Natural killer cell treated with Interleukin-12 subunit alpha and Interleukin-12 subunit beta and Interleukin-15 and Interleukin-18, amount 100 ng/mL, for 72 hours (primary cell): ENCODE measurements at places on chromosomes 2 and 18. TPM values are rescaled to one million over a fixed set of nuclear protein-coding genes. Genes with fewer than 3 reads are reported as not detected.

LIPG gene
- not detected for total RNA-seq

RTP5 gene
- not detected for total RNA-seq

DNA sequence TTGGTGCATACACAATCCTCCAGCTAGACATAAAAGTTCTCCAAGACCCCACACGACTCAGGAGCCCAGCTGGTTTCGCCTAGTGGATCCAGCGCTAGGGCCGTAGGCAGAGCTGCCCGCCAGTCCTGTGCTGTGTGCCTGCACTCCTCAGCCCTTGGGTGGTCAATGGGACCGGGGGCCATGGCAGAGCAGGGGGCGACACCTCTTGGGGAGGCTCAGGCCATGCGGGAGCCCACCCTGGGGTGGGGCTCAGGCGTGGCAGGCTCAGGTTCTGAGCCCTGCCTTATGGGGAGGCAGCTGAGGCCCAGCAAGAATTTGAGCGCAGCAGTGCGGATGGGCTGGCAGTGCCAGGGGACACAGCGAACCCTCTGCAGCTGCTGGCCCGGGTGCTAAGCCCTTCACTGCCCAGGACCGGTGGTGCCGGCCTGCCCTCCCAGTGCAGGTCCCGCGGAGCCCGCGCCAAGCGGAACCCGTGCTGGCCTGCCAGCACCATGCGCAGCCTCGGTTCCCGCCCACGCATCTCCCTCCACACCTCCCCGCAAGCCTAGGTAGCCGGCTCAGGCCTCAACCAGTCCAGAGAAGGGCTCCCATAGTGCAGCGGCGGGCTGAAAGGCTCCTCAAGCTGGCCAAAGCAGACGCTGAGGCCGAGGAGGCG is 1566.6 kb upstream of the SLC39A10 start:
- peak; percentile 58 for DNase-seq

- DNase-seq = no peak
These were observed 29.5 kb downstream of the METTL8 start for GRCh38 chr2:171404261-171404660.

DNA sequence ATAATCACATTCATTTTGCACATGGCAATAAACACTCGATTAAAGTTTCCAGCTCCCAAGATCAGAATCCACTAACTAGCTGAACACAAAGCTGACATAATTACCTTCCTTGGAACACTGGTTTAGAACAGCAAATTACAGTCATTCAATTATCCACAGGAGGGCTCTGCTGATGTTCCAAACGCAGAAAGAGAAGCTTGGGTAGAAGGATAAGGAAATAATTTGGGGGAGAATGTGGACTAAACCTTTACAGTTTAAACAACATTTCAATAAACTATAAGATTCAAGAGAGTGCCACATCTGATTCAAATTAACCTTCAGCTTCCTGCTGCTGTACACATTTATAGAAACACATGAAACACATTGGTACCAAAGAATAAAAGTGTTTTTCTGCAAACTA is 67.8 kb upstream of the ARL4C start:
- DNase-seq = no peak

PPP4R1 gene
- total RNA-seq = 65.5 TPM

- no peak for DNase-seq
These were observed 484.6 kb upstream of the HS6ST1 start for GRCh38 chr2:128803222-128803621.

SLC5A7 gene
- total RNA-seq = not detected

GLI2 gene
- 0.38 TPM for total RNA-seq

- DNase-seq = no peak
These were observed 11.8 kb downstream of the CYRIA start for GRCh38 chr2:16653799-16654198.

MROH2A gene
- total RNA-seq = not detected

GRCh38 chr2:163428187-163428586 is 307.6 kb downstream of the FIGN start:
- no peak for DNase-seq

GRCh38 chr2:18487106-18487913 is 73.1 kb downstream of the RDH14 start:
- DNase-seq = no peak

GRCh38 chr18:195651-196050 is 37.3 kb downstream of the USP14 start:
- DNase-seq = no peak

DNA sequence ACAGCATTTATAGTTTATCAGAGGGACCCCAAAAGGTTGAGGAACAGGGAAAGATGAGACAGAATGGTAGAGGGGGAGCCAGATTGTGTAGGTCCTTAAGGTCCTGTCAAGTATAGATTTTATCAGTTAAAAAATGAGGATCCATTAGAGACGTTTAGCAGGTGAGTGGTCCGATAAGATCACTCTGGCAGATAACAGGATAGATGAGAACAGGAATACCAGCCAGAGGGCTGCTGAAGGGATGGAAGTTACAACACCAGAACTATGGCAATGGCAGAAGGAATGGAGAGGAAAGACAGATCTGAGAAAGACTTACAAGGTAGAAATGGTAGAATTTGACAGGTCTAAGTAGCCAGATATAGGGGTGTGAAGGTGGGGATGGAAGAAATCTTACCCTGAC is 141.7 kb downstream of the CDH20 start:
- DNase-seq = no peak

GRCh38 chr18:79068341-79068936 is 755 bp upstream of the ATP9B start:
- DNase-seq = no peak

GRCh38 chr18:41761333-41762018 is 193.6 kb upstream of the PIK3C3 start:
- DNase-seq = no peak

DNA sequence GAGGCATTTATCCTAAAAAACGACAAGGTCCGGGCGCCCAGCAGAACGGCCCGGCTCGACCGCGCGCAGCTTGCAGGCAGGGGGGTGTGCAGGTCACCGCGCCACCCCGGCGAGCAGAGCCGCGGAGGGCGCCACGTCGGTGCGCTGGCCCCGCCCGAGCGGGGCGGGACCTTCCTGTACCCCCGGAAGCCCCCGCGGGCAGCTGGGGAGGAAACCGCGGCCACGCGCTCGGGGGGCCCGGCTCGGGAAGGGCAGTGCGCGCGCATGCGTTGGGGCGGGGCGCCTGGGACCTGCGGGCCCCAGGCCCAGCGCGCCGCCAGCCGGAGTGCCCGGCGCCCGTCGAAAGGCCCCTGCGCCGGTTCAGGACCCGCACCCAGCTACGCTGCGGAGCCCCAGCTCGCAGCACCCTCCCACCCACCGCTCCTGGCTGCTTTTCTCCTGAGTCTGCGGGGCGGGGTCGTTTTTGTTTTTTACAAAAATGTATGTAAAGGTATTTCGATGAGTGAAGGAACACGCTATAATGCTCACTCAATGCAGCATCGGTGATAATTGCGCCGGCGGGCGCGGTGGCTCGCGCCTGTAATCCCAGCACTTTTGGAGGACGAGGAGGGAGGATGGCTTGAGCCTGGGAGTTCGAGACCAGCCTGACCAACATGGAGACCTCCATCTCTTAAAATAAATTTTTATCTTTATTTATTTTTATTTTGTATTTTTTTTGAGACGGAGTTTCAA is 47.7 kb upstream of the POMC start:
- peak; percentile 94 for DNase-seq

TRIM43 gene
- total RNA-seq = not detected

GRCh38 chr18:6980363-6980762 is 137.2 kb downstream of the LAMA1 start:
- DNase-seq = no peak

DNA sequence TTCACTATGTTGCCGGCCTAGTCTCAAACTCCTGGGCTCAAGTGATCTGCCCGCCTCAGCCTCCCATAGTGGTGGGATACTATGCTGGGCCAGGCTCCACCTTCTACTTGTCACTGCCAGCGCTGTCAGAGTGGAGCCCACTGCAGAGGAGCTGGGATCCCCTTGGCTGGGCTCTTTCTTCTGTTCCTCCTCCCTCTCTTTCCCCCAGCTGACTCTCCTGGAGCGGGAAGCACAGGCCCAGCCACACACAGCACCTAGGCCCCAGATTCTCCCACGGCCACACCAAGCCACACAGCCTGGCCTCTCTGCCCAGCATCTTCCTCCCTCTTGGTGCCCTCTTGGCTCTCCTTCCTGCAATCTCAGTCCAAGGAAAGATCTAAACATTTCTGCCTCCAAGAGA is 3.7 kb upstream of the GAREM2 start:
- DNase-seq = no peak

MC5R gene
- not detected for total RNA-seq

DNA sequence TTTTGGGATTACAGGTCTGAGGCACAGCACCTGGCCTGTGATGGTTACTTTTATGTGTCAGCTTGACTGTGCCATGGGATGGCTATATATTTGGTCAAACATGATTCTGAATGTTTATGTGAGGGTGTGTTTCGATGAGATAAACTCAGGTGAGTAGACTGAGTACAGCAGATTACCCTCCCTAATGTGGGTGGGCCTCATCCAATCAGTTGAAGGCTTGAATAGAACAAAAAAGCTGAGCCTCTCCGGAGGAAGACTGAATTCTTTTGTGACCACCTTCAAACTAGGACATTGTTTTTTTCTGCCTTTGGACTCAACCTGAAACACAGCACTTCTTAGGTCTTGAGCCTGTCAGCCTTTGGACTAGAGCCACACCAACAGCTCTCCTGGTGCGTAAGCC is 49.4 kb upstream of the FIGN start:
- no peak for DNase-seq

SLC38A11 gene
- not detected for total RNA-seq

DNA sequence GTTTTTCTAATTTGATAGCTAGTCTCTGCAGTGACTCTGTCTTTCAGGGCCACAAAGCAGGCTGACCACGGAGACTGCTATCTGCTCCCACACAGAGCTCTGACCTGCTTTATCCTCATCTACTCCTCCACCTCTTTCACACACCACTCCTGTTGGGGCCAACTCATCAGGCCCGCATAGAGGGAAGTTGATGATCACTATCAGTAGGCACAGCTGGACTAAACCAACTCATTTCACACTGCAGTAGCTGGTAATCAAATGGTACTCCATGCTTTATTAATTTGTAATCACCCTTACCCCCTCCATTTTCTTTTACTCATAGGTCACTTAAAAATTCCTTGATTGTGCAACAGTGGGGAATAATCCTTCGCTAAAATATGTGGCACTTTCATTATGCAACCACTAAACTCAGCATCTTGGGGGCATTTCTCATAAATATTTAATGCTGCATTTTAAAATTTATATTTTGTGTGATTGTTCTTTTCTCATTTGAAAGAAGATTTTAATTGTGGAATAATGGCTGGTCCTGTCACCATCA is 249.8 kb upstream of the GCFC2 start:
- DNase-seq = no peak

GRCh38 chr2:44680983-44681531 is 260.4 kb upstream of the SIX3 start:
- no peak for DNase-seq

DLX1 gene
- not detected for total RNA-seq

PROC gene
- total RNA-seq = not detected

PSTPIP2 gene
- 29.5 TPM for total RNA-seq

DNA sequence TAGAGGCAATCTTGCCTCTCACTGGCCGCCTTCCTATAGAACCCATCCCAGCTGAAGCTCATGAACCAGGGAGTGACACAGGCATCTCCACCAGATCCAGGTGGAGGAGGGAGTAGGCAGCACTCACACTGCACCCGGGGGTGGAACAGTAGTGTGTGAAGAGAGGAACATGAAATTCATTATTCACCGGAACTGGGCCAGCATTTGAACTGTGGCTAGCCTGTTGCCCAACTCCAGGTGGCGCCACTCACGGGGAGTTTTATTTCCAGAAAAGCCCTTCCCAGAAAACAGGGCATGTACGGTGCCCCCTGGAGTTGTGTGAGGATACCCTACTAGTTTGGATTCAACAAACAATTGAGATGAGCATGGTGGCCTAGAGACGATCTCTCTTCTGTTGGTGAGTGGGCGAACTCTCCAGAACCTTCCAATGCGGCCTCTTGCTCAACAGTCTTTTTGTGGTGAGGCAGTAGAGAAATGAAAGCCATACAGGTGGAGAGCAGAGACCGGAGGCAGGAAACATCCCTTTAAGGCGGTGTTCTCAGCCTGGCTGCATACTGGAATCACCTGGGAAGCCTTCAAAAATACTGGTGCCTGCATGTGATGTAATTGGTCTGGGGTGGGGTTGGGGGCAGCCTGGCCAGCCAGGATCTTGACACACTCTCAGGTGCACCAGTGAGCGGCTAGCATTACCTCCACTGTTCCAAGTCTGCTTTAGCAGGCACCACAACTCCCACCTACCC is 73.5 kb upstream of the NEDD4L start:
- DNase-seq = no peak

DNA sequence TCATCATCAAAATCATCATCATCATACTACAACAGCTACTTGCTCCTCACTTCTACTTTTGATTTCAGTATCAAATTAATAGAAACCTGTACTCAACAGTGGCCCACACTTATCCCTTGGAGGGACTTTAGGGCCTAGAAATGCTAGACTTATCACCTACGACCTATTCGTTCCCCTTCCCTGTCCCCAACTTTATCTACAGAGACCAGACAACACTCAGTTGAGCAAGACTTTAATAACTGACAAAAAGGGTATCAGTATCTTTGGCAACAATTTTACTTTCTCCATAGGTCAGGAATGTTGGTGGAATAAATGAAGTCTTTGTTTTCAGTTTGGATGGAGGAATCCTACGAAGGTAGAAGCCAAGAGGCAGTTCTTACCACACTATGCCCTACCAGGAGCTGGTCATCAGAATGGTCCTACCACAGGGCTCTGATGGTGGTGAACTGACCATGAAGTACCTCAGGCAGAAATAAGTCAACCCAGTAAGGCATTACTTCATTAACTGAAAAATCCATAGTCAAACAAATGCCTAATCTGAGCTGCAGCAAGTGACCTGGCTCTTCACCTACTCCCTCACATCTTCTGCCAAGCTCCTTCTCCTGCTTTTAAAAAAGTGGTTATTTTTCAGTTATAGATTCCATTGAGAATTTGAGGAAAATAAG is 26.6 kb downstream of the MBD2 start:
- DNase-seq = no peak
